ENCODE measurements at places on chromosomes 7 and 10.

- DNase-seq: no peak
Measured at GRCh38 chr10:118116715-118117449, 70.1 kb upstream of the RAB11FIP2 start.

GRCh38 chr10:114761205-114762193 is 60.1 kb upstream of the FHIP2A start:
- DNase-seq: no peak

DNA sequence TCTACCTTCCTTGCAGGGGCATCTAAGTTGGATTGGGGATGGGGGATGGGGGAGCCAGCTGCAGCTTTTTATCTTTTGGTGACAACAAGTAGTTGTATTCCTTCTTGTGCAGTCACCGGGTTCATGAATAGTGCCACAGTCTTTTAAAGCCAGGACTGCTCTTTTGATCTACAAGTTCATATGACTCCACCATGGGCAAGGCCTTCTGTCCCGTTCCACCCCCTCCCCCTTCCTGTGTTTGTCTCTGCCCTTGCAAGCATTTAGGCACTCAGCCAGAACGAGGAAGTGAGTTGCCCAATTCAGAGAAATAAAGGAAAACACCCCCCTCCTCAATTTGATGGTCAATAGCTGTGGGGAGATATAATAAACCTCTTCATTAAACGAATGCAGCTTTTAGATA is 44.8 kb upstream of the EGR2 start:
- DNase-seq: no peak

- DNase-seq: no peak
Measured at GRCh38 chr7:137981668-137982067, 20.2 kb downstream of the CREB3L2 start.

GRCh38 chr10:132611026-132611910 is 73.7 kb downstream of the INPP5A start:
- DNase-seq: no peak

DNA sequence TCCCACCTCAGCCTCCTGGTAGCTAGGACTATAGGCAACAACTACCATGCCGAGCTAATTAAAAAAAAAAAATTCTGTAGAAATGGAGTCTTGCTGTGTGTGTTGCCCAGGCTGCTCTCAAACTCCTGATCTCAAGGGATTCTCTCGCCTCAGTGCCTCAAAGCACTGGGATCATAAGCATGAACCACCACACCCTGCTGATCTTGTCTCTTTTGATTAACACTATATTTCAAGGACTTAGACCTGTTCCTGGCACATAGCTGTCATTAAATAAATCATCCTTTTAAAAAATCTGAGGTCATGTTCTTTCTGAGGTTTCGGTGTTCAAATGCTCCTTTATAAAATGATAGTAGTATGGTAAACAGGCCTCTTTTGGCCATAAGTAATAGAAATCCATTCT is 4.8 kb downstream of the PALS2 start:
- DNase-seq: no peak

DNA sequence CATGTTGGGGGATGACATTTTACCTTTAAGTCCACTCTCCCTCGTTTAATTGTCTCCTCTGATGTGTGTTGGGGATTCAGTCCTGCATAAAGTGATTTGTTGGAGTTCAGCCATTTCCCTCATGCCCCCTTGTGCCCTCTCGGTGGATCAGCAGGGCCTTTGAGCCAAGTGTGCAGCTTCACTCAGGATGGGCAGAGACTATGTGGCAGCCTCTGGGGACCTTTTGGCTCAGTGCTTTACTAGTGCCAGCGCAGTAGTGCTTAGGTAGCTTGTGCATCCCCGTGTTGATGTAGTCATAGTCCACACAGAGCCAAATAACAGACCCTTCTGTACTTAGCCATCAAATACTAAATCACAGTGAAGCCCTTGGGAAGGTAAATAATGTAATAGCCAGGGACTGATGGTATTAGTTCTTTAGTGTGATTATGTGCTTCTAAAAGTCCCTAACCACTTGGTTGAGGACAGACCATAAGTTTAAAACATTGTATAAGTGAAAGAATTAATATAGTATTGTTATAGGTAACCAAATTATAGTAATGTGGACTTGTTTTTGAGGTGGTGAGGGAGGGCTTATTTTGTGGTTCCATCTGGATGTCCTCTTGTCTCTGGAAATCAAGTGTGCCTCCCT is 11.4 kb downstream of the BUB3 start:
- DNase-seq: no peak

- no peak for DNase-seq
Measured at GRCh38 chr10:29535012-29535777, 99.6 kb downstream of the SVIL start.

- no peak for DNase-seq
Measured at GRCh38 chr7:74253835-74254128, 417 bp downstream of the RFC2 start.

- no peak for DNase-seq
Measured at GRCh38 chr7:72493850-72494661, 81.9 kb upstream of the CALN1 start.

All from CD4-positive, alpha-beta T cell treated with Interferon gamma for 1 hour (primary cell).